Right renal cortex interstitium (tissue), 3 donors: ENCODE measurements at places on chromosomes 4 and X. TPM values are rescaled to one million over a fixed set of nuclear protein-coding genes. Genes with fewer than 3 reads are reported as not detected.

GRCh38 chr4:107740381-107740780 lies 20.3 kb upstream of the PAPSS1 start:
- no peak for DNase-seq

DNA sequence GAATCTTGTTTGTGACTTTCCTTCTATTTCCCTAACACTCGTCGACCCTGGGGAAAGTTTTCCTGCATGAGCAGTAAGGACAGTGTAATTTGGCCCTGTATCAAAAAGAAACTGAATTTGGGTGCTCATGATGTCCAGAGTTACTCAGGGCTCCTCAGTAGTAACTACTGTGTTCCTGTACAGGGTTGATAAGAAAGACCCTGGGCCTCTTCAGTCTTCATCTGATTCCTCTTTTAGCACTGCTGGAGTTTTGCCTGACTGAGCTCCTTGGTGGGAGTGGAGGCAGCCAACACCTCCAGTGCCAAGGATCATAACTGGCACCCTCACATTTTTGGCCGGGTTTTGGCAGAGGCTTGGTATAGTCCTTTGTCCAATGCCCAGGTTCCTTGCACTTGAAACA lies 7.1 kb upstream of the AREG start:
- no peak for DNase-seq

DNA sequence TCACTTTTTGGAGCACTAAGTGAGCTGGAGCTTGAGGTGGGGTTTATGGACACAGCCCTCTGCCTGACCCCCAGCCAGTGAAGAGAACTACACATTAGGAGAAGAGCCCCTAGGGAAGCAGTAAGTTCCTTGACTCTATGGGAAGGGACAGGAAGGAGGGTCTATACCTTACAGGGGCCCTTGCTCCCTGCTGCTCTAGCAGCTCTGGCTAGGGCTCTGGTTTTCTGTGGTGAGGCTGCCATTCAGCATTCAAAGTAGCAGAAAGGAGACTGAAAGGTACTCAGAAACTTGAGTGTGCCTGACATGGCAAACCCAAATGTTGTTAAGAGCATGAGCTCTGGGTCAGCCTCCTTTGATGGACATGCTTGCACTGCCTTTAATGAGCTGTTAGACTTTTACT lies 144.0 kb upstream of the KIT start:
- no peak for DNase-seq

DNA sequence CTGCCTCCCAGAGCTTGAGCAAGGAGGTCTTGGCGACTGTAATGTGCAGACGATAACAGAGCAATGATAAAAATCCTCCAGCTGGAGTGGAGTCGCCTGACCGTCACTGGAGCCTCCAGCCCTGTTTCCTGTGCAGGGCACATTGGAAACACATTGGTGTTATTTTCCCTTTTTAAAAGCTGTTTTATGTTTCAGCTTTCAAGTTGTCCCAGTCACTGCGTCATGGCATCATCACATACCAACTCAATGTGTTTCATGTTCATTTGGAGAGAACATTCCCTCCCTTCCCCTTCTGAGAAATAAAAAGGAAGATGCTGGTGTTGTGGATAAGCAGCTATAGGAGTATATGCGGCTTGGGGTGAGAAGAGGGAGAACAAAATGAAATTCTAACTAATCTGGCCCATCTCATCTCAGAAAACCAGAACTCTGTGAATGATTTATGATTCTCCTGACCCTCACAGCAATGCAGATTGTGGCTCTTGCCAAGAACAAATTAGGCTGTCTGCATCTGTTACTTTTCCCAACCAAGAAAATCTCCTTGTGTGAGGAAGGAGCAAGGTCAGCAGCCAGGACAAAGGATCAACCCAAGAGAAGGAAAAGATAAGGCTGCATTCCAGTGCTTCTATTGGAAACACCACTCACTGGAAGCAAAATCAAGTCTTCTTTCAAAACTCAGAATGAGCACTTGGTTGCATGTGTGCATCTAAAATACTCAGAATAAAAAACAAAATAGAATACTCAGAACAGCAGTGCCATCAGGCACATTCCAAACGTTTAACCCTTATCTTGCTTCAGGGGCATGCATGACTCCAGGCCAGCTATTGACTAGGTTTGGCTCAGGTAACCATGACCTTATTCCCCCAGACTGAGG lies 134.4 kb downstream of the RASL11B start:
- no peak for DNase-seq

DNA sequence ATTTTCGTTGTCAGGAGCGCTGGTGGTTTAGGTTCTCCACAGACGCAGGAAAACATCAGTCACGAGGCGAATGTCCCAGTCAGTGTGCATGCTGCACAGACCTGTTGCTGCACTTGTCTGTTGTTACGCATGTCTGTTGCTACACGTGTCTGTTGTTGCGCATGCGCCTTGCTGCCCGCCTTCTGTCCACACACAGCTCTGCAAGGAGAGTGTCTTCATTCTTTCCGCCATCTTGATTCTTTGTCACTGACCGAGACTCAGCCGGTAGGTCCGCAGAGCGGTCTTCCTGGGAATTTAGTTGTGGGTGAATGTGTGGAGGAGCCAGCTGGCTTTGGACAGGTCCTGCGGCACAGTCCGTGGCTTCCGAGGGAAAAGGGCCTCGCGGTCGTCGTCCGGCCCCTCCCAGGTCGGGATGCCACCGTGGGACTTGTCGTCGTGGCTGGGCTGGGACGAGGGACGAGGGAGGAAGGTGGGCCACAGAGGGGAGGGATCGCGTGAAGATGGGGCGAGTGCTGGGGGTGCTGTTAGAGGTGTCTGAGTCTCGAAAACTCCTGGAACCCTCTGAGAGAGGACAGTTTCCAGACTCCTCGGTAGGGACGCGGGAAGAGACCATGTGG lies at the start of gene PAGE2B:
TSS of gene PAGE2B (plus strand) at position 180 of the 617 bp plus-strand sequence. CDS start 1,012 bp downstream, outside the sequence.
- DNase-seq = no peak

DNA sequence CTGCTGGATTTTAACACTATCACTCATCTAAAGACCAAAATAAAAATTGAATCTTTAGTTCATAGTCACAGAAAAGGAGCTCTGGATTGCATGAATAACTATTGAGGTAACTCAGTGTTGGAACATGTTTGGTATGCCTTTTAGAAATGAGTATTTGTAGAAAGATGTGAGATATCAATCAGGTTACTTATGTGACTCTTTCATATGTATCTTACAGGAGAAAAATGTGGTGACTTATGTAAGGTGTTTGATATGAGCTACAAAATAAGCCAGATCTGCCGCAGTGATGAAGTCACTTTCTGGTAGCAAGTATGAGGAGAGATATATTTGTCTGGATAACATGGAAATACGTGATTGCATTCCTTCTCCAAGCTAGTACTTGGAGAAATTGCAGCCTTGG lies 1653.3 kb upstream of the PCDH7 start:
- DNase-seq = no peak

DNA sequence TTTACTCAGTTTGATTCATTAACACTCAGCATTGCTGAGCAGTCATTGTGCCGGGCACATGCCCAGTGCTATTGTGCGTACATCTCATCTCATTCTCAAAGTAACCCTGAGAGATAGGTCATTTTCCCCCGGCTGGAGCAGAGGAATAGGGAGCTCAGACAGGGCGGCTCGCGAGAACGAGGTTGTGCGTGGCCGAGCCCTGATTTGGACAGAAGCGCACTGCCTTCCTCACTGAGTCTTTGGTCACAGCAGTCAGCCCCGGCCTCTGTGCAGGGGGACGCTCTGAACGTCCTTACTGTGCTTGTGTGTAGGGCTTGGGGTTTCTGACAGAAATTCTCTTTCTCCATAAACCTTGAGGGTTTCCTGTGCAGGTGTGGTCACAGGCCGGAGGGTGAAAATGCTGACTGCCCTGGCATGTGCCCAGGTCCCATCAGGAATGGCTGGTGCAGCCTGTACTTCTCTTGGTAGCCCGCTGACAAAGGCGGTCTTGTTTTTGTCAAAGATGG lies 39.5 kb downstream of the NOP14 start:
- DNase-seq = no peak

DNA sequence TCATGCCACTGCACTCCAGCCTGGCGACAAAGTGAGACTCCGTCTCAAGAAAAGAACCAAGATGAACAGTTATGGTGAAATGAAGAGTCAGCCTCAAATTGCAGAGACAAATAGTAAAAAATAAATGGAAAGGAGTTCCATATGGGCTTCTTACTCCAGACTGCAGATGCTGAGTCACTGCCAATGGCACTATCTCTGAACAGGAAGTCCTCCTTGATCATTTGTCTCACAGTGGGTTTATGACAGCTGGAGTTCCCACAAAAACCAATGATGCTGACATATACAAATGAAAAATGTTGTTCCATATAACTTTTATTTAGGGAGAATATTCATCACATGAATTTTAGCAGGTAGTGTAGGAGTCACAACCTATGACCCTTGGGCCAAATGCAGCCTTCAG lies 631.6 kb downstream of the PCDH18 start:
- DNase-seq = no peak

DNA sequence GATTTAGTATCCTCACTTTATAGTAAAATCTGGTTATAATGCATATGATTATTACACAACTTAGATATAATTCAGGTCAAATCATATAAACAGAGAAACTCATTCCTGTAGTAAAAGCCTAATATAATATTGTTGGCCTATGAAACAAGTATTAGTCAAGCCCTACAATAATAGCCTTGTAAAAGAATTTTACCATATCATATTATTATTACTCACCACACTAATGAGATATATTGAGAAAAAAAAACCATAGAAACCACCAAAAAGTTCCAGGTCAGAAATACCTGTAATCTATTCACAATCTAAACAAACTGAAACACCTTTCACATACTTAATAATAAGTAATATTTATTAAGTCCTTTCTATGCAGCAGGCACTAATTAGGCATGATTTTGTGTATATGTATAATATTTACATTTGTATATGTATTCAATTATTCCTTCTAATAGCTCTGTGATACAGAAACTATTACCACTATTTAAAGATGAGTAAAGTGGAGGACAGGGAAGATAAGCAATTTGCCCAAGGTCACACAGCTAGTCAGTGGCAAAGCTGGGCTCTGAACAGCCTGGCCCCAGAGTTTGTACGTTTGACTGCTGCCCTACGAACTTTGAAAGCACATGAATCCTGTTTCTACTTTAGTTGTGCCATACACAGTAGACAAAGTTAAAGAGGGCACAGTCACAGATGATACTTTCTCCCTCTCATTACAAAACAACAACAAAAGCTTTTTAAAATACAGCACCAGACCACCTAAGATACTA lies 9.0 kb downstream of the ZNF827 start:
- DNase-seq = no peak

- DNase-seq = no peak
Measured at GRCh38 chrX:105120463-105120862, 100.0 kb downstream of the TEX13A start.

- no peak for DNase-seq
Measured at GRCh38 chrX:154546354-154547244, at the start of gene G6PD. Gene G6PD, minus strand, starts transcription at chrX:154546846. Its CDS starts 691 bp downstream, at chrX:154546155.

- DNase-seq = no peak
Measured at GRCh38 chrX:32448320-32448719, 763.0 kb downstream of the DMD start.

DNA sequence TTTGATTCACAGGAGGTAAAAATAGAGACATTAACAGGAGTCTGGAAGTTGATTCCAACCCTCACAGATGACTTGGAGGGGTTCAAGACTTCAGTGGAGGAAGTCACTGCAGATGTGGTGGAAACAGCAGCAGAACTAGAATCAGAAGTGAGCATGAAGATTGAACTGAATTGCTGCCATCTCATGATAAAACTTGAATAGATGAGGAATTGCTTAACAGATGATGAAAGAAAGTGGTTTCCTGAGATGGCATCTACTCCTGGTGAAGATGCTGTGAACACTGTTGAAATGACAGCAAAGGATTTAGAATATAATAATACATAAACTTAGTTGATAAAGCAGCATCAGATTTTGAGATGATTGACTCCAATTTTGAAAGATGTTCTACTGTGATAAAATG lies 76.5 kb downstream of the RELL1 start:
- DNase-seq = no peak

DNA sequence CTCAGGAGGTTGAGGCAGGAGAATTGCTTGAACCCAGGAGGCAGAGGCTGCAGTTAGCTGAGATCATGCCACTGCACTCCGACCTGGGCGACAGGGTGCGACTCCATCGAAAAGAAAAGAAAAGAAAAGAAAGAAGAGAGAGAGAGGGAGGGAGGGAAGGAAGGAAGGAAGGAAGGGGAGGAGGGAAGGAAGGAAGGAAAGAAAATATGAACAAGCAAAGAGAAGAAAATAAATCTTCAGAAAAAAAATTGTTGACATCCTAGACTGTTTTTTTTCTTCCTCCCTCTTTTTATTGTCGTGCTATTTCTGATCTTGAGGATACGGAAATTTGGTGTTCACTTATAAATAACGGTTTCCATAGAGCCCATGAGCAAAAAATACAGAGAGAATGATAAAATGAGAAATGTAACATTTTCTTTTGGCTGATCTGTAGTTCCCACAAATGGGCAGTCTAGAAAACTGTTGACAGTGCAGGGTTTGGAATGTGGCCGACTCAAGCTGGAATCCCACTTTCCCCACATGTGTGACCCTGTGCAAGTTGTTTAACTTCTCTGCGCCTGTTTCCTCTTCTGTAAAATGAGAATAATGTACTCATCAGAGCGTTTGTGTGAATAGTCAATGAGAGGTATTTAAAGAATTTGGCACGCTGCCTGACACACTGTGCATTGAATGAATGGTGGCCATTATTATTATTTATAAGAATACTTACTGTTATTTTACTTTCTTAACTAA lies 19.4 kb downstream of the SORBS2 start:
- DNase-seq = no peak

GRCh38 chr4:112708772-112709171 lies 71.8 kb downstream of the LARP7 start:
- no peak for DNase-seq

DNA sequence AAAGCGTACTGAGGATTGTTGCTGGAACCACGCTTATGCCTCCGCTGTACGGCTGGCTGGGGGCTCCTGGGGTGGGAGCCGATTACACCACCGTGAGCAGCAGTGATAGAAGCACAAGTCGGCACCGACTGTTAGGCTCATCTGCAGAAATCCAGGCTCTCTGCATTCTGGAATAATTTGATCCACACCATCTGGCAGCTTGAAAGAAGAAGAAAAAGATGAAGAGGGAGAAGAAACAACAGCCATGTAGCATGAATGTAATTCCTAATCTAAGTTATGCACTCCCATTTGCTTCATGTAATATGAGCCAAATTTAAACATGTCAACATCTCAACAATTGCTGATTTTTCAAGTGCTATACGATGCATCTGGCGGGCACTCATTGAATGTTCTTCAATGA lies 84.6 kb upstream of the DHX15 start:
- DNase-seq = no peak

DNA sequence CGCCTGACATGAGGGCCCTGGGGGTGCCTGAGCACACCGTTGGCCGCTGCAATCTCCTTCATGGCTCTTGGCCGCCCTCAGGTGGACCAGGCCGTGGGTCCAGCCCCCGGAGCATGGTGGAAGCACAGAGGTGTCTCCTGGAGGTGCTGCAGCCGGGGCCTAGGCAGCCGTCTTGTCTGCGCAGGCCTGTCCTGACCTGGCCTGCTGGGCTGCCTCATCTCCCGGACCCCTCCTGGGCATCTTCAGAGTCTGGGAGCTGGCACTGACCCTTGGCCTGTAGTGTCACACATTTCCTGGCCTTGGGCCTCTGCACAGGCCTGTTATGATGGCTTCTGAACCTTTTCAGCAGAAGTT lies 20.9 kb downstream of the UVSSA start:
- no peak for DNase-seq

- no peak for DNase-seq
Measured at GRCh38 chr4:88573995-88574394, 18.3 kb upstream of the HERC3 start.

The SERTM2 gene
- polyA plus RNA-seq = not detected

The CT83 gene
- polyA plus RNA-seq = not detected

The IBSP gene
- polyA plus RNA-seq = not detected

The EVC2 gene
- 9.0 TPM for polyA plus RNA-seq

The HS3ST1 gene
- polyA plus RNA-seq = 0.76 TPM

The PAGE1 gene
- not detected for polyA plus RNA-seq

The USP53 gene
- polyA plus RNA-seq = 40.8 TPM

The SPANXB1 gene
- polyA plus RNA-seq = not detected

The CCDC110 gene
- 3.3 TPM for polyA plus RNA-seq

The DCAF12L2 gene
- polyA plus RNA-seq = 2.1 TPM
